ENCODE measurements at places on chromosomes 13 and 19.

DNA sequence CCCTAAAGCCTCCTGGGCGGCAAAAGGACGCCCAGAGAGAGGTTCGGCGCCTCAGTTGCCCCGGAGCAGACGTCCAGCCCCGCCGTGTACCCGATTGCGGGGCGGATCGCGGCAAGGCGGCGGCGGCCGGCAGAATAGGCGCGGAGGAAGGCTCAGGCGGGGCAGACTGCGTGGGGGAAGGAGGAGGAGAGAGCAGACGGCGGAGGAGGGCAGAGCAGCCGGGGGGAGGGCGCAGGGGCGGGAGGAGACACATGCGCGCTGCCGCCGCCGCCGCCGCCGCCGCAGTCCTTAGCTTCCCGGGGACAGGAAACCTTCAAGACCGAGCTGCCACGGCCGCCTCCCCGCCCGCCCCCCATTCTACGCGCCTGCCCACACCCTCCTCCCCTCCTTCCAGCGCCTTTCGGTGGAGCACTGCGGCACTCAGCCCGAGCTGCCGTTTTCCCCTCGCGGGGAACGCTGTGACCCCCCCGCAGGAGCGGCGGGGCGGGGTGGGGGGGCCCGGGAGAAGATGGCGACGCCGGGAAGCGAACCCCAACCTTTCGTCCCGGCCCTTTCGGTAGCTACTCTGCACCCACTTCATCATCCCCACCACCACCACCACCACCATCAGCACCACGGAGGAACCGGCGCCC is at the start of gene LRCH1:
Gene LRCH1, plus strand, starts transcription at position 282 of the 632 bp plus-strand sequence. Its CDS starts 227 bp downstream, at position 509.
- peak; percentile 89 for DNase-seq

GRCh38 chr19:1255186-1256161 is 7.1 kb downstream of the MIDN start:
- DNase-seq, result peak; percentile 66

DNA sequence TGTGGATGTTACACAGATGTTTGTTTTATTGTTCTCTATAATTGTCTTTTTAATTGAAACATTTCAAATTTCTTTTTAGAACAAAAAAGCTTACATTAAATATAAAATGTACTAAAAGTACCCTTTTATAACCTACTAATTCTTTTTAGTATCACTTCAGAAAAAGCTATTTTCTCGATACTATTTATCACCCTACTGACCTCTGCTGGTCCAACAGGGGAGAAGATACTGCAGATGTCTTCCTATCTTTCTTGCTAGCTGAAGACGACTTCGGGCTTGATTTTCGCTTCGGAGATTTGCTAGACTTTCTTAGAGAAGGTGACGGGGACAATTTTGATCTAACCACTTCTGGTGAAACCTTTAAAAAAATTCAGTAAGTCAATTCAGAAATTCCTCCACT is 42.4 kb downstream of the ZC3H13 start:
- no peak for DNase-seq

GRCh38 chr13:103283451-103283820 is 217.2 kb upstream of the SLC10A2 start:
- no peak for DNase-seq

DNA sequence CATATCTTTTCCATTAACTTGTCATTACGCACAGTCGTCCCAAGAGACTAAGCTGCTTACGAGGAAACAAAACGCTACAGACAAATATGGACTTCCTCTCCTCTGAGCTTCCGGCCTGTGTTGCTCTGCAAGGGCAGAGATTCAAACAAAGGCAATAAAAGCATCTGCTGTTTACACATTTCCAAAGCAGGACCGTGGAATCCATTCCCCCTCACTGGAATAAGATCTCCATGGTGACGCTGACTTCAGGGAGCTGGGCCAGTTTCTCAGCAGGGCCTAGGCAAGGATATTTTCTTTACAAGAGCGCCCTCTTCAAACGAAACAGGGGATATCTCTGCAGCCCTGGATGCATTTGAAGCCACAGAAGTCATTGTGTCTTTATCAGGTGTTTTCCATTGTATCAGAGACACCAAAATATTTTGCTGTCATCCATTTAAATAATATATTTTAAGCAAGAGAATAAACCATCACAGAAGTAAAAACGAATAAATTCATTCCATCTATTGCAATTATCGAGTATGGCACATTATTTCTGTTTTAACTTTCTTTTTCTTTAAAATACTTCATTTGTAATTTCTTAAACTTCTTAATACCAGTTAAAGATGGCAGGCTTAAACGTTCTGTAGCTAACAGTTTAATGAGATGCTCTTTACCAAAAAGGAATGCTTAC is 177.5 kb downstream of the DCLK1 start:
- DNase-seq, result peak; percentile 59

DNA sequence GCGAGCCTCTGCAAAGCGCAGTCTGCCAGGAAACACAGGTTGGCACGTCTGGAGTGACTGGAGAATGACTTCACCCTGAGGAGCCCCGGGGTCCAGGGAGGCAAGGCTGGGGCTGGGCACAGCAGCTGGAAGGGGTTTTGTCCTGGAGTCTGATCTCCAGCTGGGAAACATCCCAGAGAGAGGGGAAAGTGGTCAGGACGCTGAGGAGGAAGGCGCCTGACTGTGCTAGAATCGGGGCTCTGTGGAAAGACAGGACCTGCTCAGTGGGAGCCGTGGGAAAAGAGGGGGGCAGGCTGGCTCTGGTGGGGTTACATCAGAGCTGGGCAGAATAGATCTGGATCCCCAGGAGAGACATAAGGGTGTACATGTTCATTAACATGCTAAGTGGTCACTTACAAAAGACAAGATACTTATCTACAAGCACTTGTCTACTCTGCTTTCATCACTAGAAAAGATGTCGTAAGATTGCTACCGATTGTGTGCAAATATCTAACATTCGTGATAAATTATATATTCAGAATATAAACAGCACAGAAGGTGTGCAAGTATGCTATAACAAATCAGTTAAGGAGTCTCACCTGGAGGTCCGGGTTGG is 106.6 kb downstream of the COL4A1 start:
- DNase-seq, result no peak

DNA sequence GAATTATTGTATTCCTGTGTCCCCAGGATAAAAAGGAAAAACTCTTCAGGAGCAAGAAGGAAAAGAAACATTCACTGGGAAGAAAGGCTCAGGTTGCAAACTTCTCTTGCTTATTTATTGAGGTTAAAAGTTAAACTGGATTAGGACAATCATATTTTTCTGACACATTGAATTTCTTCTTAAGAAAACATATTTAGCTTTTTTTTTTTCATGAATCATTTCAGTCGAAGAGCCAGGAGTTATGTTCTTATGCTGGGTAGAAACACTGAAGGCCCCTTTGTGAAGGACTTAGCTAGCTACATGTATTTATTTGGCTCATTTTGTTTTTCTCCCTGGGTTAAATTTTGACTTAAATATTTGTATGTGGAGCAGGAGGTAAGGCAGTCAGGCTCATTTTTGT is 434.0 kb downstream of the KLF5 start:
- DNase-seq, result no peak

DNA sequence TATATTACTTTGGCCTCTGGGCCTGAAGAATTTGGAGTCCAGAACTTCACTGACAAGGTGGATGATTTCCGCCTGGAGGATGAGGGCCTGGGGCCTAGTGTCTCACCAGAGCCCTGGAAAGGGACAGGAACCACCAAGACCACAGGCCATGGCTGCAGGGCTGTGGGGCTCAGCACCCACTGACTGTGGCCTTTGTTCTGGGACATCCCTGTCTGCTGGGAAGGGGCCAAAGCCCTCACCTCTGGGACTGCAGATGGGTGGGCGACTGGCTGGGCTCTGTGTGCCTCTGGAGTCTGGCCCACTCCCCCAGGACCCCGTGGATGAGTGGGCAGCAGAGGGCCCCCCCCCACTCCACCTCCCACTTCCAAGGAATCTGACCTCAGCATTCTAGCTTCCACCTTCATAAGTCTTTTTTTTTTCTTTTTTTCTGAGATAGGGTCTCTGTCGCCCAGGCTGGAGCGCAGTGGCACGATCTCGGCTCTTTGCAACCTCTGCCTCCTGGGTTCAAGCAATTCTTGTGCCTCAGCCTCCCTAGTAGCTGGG is 20.3 kb downstream of the CHST8 start:
- no peak for DNase-seq

- no peak for DNase-seq
Observed at GRCh38 chr13:43214124-43214523, 190.7 kb downstream of the DNAJC15 start.

DNA sequence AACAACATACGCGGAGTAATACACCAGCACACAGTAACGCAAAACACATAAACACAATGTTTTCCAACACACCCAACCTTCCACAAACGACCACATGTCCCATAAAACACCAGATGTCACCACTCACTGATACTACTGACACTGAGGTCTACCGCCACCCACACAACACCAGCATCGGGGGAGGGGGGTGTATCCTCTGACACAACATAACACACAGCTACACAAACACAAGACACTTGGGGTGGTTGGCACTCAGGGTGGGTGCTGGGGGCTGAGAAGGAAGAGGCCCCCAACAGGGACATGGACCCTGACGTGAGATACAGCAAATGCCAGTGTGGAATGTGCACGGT is 1.5 kb upstream of the KCNN4 start:
- DNase-seq, result no peak

DNA sequence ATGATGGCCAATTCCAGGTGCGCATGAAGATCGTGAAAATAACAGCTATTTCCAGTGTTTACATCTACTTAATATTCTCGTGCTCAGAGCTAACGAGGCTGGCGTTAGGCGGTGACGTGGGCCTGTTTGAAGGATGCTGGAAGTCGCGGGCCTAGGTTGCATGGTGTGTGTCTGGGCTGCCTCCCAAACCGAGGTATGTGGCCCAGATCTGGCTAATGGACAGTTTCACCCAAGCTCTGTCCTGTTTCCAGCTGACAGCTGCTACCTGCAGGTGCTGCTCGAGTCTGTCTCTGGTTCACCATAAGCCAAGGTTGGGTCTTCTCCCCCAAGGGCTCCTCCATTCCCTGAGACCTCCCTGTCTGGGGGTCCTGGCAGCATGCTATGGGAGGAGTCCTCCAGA is 40.5 kb upstream of the KCTD15 start:
- no peak for DNase-seq

DNA sequence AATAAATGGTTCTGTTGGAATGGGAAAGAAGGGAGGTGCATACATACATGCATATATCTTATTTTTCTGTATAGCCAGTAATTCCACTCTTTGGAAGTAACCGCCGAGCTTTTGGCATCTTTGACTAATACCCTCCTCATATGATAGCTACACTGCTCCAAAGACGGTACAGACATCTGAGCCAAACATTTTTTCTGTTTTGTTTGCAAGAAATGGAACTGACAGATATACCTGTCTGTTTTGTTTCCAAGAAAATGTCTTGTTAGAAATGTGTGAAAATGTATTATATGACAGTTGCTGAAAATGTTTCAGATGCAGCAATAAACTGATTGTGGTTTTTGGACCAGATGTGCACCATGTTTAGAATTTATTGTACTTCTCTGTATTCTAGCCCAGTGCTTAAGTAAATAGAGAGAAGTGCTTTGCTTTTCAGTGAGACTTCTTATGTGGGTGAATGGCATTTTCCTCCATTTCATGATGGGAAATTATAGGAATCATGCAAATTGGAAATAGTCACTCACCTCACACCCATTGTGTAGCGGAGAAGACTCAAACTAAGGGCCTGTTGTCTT is 396.9 kb downstream of the KCNRG start:
- no peak for DNase-seq

DNA sequence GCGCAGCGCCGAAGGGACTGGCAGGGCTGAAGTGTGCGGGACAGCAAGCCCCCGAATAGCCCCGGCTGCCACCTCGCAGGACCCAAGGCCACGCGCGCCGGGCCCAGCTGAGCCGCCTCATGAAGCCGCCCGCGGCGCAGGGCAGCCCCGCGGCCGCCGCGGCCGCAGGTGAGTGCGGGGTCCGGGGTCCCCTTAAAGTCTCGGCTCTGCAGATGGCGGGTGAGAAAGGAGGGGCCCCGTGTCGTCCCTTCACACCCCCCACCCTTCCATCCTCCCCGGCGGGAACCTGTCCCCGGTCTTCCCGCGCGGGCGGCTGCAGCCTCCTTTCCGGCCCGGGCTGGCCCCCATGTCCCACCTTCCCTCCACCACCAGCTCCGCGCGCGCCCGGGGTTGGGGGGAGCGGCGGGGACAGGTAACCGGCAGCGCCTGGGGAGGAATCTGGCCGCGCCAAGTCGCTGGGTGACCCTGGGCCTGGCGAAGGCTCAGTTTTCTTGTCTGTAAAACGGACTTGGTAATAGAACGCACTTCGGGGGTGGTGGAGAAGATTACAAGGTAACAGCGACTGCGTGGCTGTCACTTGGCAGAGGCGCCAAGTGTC is 338 bp downstream of the RGCC start:
- no peak for DNase-seq

- no peak for DNase-seq
Observed at GRCh38 chr13:33606692-33607091, 211.3 kb upstream of the RFC3 start.

GRCh38 chr19:40232479-40232878 is 6.0 kb upstream of the CCNP start:
- DNase-seq, result no peak

All from adrenal gland (tissue), 19 donors.